GM12864 (cell line): ENCODE measurements at places on chromosomes 1 and 21.

GRCh38 chr1:53575141-53575954 lies 116.1 kb downstream of the DMRTB1 start:
- DNase-seq, result no peak

DNA sequence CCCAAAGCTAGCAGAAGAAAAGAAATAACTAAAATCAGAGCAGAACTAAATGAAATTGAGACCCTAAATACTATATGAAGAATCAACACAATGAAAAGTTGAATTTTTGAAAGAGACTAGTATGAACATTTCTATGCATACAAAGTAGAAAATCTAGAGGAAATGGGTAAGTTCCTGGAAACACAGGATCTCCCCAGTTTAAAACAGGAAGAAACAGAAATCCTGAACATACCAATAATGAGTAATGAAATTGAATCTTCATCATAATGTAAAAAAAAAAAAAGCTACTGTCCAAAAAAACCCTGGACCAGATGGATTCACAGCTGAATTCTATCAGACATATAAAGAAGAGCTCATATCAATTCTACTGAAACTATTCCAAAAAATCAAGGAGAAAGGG lies 233.5 kb downstream of the PLPP3 start:
- DNase-seq, result no peak

DNA sequence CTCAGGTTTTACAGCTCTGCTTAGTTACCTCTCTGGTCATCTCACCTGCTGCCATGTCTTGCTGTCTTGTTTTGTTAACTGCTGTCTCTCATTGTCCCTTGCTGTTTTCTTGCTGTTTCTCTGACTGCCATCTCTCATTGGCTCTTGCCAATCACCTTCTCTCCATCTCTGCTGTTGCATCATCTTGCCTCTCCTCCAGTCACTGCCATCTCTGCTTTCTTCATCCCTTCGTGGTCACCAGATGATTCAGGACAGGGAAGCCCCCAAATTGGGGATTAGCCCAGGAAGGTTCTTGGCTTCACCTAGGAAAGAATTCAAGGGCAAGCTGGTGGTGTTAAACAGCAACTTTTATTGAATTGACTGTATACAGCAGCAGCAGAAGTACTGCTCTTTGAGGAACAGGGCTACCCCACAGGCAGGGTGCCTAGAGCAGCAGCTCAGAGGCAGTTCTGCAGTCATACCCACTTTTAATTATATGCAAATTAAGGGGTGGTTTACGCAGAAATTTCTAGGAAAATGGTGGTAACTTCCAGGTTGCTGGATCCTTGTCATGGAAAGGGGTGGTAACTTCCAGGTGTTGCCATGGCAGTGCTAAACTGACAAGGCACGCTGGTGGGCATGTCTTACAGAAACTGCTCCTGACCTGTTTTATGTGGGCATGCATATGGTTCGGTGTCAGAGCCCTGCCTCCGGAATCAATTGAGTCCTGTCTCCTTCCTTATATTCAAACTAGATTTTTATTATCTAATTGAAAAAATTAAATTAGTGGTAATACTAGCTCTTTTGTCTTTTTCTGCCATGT lies 33.4 kb downstream of the SUCO start:
- DNase-seq, result no peak

DNA sequence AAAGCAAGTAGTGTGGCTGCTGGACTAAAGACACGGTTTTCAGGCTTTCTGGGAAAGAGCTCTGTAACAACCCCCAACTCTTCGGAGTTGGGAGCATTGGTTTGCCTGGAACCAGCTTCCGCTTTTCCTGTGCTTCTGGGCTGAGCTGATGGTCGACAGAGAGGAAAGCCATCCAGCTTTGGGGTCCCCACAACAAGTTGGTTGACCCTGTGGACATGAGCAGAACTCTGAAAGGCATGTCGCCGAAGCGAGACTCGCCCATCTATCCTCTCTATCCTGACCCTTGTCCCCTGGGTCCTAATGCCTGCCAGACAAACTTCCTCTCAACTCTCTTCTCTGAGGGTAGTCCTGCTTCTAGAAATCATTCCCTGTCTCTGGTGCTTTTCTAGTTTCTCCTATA lies 31.9 kb upstream of the FCGR2A start:
- DNase-seq, result no peak

DNA sequence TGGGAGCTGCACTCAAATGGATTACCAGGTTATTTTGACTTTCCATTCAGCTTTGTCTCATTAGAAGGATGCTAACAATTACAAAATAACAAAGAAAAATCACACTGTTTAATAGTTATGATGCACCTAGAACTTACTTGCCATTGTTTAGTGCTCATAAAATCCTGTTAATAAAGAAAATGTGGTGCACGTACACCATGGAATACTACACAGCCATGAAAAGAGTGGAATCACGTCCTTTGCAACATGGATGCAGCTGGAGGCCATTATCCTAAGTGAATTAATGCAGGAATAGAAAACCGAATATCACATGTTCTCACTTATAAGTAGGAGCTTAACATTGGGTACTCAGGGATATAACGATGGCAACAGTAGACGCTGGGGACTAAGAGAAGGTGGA lies 19.8 kb downstream of the MAP3K21 start:
- DNase-seq, result no peak

DNA sequence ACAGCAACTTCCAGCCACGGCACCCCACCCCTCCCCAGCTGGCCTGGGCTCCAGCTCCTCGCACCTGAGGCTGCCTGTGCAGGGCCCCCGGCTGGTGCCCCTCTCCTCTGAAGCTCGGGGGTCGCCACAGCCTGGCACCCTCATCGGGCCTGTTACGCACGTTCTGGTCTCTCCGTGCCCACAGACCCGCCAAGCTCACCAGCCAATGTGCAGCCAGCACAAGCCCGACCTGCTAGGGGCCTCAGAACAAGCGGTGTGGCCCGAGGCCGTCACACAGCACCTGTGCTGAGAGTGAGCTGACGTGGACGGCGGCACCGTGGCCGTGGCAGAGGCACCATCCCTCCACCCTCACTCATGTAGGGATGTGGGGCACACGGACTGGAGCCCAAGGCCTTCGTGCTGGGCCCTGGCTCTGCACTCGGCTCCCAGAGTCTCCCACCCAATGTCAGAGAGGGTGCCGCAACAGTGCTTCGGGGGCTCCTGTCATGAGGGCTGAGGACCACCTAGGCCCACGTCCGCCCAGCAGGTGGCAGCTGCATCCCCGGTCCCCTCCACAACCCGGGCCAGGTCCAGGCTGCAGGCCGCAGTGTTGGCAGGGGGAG lies 4.4 kb upstream of the SAMD11 start:
- DNase-seq, result no peak

DNA sequence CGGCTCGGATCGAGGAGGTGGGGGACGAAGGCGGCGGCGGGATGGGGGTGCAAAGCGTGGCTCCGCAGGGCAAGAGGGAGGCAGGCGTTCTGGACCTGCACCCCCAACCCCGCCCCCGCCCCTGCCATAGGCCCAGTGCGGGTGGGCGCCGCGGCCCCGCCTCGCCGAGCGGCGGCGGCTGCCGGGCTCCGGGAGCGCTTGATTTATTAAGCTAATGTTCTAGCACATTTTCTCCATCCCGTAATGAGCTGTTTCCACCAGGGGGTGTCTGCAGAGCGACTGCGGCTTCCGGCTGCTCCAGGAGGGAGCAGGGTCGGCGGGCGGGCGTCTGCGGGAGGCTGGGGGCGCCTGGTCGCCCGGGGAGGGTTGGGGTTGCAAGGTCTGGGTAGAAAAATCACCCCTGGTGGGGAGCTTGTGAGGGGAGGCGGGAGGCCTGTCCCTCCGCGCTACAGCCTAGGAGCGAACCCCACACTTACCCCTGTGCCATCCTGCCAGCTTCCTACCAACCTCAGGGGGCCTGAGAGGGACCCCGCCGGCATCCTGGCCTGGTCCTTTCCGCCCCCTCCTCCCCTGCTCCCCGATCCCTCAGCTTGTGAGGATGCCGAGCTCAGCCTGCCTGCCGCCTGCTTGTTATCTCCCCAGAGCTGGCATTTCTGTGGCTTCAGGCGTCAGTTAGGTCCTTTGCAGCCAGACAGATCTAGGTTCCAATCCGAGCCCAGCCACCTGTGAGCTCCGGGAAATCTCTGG lies 48.5 kb upstream of the ACOT11 start:
- DNase-seq, result no peak

- no peak for DNase-seq
These were observed 769 bp downstream of the GPSM2 start for GRCh38 chr1:108877348-108878159.

DNA sequence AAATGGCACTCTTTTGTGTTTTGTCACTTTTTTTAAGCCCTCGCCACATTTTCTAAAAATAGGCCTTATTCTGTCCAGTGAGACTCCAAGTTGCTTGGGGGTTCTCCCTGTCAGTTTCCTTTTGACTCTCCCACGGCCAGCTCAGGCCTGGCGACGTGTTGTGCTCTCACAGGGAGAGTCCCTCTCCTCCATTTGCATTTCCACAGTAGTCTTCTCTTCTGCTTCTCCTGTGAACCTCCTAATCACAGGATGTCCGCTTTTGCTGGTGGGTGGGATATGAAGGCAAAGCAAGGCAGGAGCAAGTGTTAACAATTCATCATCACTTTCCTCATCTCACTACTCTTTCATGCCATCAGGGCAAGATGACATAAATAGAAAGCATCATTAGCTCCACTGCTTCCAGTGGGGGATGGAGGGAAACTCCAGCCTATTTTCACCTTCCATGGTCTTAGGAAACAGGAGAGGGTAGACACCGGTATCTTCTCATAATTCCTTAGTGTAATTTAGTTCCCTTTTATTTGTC lies 99.8 kb downstream of the INTS7 start:
- DNase-seq, result peak; percentile 90

- no peak for DNase-seq
These were observed 2.4 kb downstream of the MAB21L3 start for GRCh38 chr1:116113615-116114014.

DNA sequence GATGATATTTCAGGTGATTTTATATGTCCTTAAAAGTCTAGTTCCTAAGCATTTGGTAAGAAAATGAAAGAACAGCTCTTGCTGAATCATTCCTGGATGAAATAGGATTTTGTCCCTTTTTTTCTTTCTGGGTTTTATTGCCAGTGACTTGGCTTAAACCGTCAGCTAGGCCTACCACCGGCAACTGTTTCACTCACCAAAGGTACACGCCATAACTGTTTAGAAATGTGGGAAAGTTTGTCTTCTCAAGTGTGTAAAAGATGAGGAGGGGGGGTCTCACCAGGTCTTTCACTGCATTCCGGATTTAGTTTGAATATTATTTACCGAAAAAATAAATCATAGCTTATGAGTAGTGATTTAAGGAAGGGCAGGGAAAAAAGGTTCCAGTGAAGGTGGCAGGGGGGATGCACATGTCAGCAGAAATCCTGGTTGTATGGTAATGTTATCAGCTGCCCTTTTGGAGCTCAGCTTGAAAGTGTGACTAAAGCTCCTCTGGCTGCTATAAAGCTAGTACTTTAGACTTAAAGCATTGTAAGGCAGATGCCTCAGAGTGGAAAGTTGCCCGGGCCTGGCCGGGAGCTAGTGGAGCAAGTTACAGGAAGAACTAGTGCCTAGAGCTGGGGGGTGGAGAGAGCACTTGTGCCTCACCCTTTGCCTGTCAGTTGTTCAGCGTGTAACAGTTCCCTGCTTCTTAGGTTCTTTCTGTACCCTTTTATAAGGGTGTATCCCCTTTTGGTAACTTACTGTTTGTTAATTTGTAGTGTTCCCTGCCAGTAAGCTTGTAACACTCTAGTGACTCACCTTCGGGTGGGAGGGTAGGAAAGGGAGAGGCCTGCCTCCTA lies 3.1 kb downstream of the ATP1A1 start:
- DNase-seq, result no peak

GRCh38 chr1:234498448-234499118 lies 19.6 kb upstream of the TARBP1 start:
- no peak for DNase-seq

GRCh38 chr1:936348-937264 lies 12.9 kb downstream of the SAMD11 start:
- DNase-seq, result no peak

DNA sequence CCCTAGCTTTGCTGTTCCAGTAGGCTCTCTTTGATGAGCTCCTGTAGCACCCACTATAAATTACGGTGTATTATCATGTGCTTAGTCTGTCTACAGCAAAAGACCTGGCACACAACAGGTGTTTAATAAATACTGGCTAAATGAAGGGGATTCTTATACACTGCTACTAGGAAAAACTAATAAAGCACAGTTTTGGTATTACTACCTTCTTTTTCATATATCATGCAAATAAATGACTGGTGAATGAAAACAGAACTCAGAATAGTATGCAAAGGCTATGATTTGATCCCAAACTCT lies 26.4 kb downstream of the WDR26 start:
- DNase-seq, result no peak

GRCh38 chr1:108009603-108010195 lies 44.7 kb upstream of the VAV3 start:
- no peak for DNase-seq

DNA sequence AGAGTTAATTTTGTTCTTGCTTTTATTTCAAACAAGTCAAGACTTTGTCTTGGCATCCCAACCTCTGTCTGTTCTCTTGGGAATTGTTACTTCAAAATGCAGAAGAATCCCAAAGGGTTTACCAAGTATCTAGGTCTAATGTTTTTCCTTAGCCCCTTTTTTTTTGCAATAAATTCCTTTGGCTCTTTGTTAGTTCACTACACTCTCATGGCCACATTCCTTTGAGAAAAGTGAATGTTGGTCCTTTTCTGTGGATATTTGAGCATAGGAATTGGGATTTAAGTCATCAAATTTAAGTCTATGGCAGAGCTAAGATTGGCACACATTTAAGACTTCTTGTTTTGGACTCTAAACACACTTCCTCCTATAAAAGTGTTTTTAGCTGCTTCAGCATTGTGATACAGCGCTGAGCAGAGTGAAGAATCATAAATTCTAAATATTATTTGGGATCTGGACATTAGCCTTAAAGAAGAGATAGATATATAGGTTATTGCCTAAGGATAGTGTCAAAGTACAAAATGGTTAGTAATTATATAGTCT lies 1.9 kb downstream of the BTF3L4 start:
- DNase-seq, result no peak

GRCh38 chr1:96473791-96474434 lies 247.7 kb upstream of the PTBP2 start:
- no peak for DNase-seq

DNA sequence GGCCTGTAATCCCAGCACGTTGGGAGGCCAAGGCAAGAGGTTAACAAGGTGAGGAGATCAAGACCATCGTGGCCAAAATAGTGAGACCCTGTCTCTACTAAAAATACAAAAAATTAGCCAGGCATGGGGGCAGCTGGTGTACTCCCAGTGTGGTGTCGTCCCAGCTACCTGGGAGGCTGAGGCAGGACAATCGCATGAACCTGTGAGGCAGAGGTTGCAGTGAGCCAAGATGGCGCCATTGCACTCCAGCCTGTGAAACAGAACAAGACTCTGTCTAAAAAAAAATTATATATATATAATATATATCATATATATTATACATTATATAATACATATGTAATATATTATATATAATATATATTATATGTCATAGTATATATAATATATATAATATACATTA lies 249.2 kb upstream of the TPTE start:
- no peak for DNase-seq
